ENCODE measurements at places on chromosomes 12 and 14.

GRCh38 chr12:9651265-9651729, 18.2 kb upstream of the CLEC2D start:
- DNase-seq: no peak

DNA sequence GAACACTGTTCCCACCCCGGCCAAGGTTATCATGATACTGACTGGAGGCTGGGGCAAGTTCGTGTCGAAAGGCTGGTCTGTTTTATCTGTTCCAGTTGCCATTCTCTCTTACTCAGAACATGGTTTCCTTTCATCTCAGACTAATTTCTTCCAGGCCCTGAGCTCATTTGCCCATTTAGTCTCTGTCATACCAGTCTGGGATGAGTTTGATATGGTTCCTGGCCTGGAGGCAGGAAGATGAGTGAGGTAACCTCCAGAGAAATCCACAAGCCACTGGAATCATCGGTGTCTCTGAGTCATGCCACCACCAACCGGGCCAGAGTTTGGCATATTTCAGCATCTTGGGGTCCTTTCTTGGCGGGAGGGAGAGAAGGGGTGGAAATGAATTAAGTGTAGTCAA, 114.7 kb downstream of the NTF3 start:
- DNase-seq: no peak

DNA sequence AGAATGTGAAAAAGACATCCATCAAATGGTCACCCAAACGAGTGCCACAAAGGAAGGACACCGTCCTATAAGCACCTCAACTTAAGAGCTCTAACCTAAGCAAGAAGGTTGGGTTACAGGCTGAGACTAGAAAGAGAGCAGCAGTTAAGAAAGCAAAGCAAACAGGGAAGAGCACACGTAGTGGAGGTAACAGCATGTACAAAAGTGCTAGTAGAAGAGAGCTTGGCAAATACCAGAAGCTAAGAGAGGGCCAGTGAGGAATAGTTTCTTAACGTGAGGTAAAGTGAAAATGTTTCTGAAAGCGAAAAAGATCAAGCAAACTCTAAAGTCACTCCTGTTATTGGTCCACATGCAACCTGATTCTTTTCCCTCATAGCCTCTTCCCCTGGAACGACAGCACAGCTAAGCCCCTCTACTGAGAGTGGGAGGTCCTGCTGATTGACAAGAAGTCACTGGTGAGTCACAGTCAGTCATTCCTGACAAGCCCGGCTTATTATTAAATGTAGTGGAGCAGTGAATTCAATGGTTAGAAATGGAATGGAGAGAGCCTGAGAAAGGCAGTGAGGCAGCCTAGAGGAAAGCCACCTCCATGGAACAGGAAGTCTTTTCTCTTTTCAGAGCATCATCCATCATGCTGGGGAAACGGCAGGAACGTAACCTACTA, 204.4 kb downstream of the SLC25A21 start:
- no peak for DNase-seq

DNA sequence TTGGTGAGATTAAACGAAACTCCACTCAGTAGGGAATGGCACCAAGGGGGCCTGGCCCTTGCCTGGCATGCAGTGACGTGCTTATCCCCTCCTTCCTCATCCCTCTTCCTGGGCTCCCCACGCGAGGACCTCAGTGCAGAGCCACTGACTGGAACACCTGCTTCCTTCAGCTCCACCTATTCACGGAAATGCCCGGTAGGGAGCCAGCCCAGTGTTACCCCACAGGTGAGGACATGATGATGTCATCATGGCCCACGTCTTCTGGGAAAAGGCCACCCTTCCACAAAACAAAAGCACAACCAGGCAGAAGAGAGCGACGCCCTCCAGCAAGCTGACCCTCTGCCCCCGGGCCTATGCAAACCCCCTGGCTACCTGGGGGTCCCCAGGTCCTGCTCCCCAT, 42.1 kb downstream of the CCDC85C start:
- no peak for DNase-seq

DNA sequence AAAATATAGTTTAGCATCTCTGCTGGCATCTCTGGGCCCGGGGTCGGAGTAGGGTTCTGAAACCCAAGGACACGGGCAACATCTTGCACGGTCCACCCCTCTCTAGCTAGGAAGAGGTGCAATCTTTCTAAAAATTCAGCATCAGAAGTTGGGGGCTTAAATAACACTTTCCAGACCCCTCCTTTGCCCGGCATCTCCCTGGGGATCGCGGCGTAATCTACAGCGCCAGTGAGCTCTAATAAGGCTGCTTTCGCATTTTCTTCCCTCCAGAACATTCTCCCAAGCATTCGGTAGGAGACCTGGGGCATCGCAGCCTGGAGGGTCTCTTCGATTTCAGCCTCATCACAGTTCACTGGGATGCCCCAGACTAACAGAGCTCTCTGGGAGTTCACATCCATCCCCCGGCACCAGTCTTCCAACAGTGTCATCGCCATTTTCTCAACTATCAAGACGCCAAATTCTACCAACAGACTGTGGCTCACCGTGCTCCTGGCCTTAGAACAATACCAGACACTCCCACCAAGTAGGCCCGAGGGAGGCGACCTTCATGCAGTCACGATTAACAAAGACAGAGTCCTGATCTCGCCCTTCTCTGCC, 880 bp downstream of the PNMA1 start:
- no peak for DNase-seq

GRCh38 chr12:118052324-118053070, 8.5 kb downstream of the WSB2 start:
- DNase-seq: no peak

GRCh38 chr12:116529048-116529447, 30.1 kb upstream of the MAP1LC3B2 start:
- no peak for DNase-seq

DNA sequence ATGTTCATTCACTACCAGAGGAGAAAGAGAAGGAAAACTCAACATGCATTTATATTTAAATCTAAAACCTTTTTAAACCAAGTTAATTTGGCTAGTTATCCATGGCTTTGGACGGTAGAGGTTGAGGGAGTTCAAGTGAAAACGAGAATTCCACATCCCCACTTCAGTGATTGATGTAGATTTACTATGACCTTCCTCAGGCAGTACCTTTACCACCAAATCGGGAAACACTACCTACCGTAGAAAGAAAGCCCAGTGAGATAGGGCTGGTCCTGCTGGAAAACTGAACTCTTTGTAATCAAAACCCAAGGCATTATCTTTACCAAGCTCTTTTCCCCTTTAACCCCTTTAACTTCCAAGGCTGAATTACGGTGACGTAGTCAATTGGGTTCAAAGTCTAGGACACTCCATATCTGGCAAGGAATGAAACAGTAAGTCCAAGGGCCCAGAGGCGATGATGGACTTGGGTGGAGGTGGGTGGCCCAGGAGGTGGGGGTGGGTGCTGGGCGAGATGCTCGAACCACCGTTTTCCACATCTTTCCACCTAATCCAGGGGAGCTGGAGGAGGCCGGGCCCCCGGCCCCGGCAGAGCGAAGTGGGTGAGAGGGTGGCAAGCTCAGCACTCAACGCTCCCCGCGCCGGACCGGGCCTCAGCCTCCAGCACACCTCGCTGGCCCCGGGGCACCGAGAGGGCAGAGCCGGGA, 618 bp downstream of the SEC23A start:
- no peak for DNase-seq

DNA sequence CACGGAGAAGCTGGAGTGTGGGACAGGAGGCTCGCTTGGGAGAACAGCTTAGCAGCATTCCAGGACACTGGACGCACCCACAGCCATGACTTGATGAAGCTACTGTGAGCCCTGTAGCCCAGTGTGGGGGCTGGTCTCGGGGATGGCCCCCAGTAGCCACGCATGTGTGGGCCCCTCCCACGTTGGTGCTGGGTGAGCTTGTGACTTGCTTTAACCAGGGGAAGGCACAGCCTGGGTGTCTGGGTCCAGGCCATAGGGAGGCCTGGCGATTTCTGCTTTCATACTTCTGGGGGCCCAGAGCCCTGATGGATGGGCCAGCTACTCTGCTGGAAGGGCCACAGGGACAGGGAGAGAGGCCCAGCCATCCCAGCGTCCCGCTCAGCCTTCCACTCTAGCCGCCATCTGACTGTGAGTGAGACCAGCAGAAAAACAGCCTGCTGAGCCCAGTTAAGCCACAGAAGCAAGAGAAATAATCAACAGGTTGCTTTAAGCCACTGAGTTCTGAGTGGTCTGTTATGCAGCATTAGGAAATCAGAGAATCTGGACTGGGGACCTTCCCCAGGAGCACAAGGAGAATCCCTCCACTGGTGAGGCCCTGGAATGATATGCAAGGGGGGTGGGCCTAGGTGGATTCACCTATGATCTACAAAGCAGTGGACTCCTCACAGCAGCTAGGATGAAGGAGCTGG, 16.1 kb downstream of the DIO3 start:
- no peak for DNase-seq

GRCh38 chr12:82756303-82756702, 69.6 kb downstream of the TMTC2 start:
- no peak for DNase-seq
